ENCODE measurements at places on chromosomes 12 and 14.

- no peak for DNase-seq
These were observed 905.3 kb upstream of the MDGA2 start for GRCh38 chr14:48580692-48581091.

GRCh38 chr12:46530373-46531056, 157.9 kb upstream of the SLC38A2 start:
- no peak for DNase-seq

- no peak for DNase-seq
These were observed 32.4 kb upstream of the CD69 start for GRCh38 chr12:9792961-9793617.

DNA sequence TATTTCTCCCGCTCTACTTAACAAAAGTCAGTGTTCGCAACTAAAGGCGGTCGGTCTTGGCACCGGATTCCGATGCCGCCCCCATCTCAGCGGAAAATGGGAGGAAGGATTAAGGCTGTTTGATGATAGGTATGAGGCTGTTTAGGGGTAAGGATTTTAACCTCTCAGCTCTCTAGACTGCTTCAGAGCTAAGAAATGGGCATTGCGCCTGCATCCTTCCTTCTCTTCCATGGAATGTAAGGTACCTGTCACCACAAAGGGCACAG, 1.4 kb downstream of the COCH start:
- no peak for DNase-seq

- peak; percentile 97 for DNase-seq
These were observed 293.2 kb downstream of the TMEM132D start for GRCh38 chr12:129610601-129611120.

GRCh38 chr14:64673316-64673715, 30.9 kb upstream of the PLEKHG3 start:
- no peak for DNase-seq

DNA sequence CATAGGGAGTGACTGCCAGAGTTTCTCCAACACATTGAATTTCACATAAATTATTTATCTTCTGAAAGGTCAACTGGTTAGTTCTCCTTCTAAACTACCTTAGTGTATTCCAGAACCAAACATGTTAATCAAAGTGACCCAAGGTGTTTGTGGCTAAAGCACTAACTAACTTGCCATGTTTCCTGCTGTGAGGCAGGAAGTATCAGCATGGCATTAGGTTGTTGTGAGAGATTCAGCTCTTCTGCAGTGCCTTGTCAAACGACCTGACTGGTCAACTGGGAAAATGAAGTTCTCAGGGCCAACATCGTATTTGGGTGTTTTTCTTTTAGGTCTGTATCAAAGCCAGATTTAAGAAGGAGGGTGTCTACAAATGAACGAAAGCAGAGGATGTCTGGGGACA, 448.1 kb downstream of the APAF1 start:
- DNase-seq = no peak

All from SK-N-DZ (cell line).